Anterior cingulate cortex (tissue), 58 donors: ENCODE measurements at places on chromosomes 3 and 15.

- DNase-seq, result no peak
These were observed 640.0 kb downstream of the TUSC7 start for GRCh38 chr3:117349566-117349965.

DNA sequence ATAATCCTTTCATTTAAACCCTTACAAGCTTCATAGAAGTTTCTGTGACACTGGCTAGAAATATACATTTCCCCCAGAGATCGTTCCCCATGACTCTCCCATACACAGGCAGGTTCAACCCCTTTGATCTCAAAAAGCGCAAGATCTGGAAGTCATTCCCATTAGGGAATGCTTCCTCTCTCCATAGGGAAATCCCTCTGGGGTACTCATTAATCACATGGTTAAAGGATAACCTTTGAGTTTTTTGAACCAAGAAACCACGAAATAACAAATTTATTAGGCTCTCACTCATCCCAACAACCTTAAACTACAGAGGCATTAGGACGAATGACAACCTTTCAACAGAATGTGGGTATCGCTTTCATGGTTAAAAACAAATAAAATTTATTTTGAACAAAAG, 211.9 kb upstream of the PRICKLE2 start:
- DNase-seq, result no peak

GRCh38 chr3:39445927-39446326, 21.6 kb upstream of the MOBP start:
- no peak for DNase-seq

DNA sequence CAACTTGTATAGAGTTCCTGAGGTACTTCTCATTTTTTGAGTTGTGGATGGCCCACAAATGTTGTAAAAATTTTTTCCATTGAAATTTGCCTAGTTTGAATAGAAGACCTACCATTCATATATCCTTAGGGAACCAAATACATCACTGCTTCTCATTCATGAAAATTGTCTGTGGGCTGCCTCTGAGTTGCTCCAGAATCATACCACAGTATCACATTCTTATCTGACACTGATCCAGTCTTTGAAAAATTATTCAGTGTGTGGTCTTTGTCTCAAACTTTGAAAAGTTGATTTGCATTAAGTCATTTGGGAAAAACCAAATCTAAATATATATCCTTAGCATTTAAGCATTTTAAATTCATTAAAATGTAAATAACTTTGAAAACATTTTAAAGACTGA, 321.1 kb downstream of the LSAMP start:
- no peak for DNase-seq

- DNase-seq, result no peak
These were observed 106.8 kb downstream of the GABRG3 start for GRCh38 chr15:27077790-27078189.

- no peak for DNase-seq
These were observed 226.6 kb upstream of the HES1 start for GRCh38 chr3:193909387-193909786.

- no peak for DNase-seq
These were observed 32.8 kb downstream of the LRRK1 start for GRCh38 chr15:100951965-100952364.

- no peak for DNase-seq
These were observed 50.2 kb downstream of the NOX5 start for GRCh38 chr15:69064649-69065048.

- DNase-seq, result no peak
These were observed 105.3 kb downstream of the CHDH start for GRCh38 chr3:53740956-53741355.

- no peak for DNase-seq
These were observed 43.5 kb upstream of the ULK4 start for GRCh38 chr3:42005401-42005800.

GRCh38 chr15:66172324-66172980, 81.1 kb downstream of the MEGF11 start:
- no peak for DNase-seq
